ENCODE measurements at places on chromosomes 1 and 21. TPM values are rescaled to one million over a fixed set of nuclear protein-coding genes. Genes with fewer than 3 reads are reported as not detected.

DNA sequence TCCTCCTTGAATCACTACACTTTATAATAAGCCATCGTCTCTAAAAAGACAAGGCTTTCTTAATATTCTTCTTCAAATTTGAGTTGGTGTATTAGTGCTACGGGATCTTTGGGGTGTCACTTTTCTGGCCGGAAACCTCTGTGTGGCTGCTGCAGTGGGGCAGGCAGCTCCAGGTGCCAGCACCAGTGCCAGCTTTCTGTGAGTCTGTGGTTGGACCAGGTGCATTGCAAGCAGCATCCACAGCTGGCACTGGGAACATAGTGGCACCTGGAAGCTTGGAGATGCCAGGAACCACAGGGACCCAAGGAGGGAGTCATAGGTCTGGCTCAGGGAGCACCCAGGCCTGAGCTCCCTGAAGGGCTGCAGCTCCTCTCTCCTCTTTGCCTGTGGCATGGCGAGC, 111.8 kb upstream of the RUNX3 start:
- no peak for DNase-seq

Gene PIK3R3
- 3.0 TPM for total RNA-seq

Gene CLCA4
- total RNA-seq, result 1,312 TPM

Gene SELL
- total RNA-seq, result not detected

Gene CLCA2
- not detected for total RNA-seq

DNA sequence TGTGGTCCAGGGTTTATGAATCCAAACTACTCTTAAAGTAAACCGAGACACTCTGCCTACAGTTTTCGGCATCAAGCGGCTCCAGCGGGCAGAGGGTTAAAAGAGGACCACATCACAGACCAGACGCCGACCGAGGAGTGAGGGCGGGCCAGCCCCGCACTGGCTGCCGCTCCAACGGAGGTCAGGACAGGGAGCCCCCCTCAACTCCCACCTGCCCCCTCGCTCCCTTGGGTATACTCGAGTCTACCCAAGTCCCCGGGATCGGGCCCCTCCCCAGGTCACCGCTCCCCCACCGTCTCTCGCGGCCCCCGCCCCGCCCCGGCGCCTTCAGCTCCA, 312 bp downstream of the ARNT start:
- DNase-seq, result no peak

- DNase-seq, result no peak
These were observed 170.9 kb downstream of the C1orf21 start for GRCh38 chr1:184557423-184558347.

All from transverse colon (tissue), 4 donors.